Aorta (tissue), 5 donors: ENCODE measurements at places on chromosomes 1 and 21.

GRCh38 chr1:41426201-41426890 lies 58.1 kb downstream of the EDN2 start:
- DNase-seq, result peak; percentile 40

DNA sequence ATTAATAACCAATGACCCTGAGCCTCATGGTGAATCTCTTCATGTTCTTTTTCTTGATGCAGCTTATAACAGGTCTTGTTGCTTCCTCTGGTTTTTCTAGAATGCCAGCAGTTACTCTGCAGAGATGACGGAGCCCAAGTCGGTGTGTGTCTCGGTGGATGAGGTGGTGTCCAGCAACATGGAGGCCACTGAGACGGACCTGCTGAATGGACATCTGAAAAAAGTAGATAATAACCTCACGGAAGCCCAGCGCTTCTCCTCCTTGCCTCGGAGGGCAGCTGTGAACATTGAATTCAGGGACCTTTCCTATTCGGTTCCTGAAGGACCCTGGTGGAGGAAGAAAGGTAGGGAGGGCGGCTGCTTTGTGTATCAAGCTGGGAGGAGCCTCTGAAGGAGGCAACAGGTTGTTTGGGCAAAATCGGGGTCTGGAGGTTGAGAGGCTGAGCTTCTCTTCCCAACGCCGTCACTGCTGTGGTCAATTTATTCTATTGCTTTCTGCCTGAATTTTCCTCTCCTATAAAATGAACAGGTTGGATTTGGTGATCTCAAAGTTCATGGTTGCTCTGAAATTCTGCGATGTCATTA lies 6.7 kb downstream of the ABCG1 start:
- DNase-seq, result no peak

DNA sequence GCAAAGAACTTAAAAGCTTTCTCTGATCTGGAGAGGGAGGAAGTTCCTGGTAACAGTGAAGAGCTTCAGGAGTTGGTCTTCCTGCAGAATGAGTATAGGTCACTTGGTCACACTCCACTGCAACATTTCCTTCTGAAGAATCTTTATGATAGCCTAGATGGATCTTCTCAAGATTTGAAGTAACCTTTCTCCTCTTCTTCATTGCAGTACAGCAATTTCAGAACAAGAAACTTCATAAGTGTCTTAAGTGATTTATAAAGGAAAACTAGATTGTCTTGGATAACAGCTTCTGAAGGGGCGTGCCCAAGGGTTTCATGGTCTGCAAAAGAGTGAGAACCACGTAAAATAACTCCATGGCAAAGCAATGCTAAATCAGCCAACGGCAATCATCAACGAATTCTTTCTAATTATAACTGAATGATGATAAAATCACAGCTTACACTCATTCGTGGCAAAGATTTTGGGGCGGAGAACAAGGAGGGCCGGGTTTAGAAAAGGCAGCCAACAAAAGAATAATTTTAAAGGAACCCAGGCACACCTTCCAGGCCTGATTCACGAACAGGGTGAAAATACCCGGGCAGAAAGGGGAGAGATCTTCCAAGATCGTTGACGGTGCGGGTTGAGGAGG lies 53.9 kb upstream of the ASPM start:
- DNase-seq, result no peak

DNA sequence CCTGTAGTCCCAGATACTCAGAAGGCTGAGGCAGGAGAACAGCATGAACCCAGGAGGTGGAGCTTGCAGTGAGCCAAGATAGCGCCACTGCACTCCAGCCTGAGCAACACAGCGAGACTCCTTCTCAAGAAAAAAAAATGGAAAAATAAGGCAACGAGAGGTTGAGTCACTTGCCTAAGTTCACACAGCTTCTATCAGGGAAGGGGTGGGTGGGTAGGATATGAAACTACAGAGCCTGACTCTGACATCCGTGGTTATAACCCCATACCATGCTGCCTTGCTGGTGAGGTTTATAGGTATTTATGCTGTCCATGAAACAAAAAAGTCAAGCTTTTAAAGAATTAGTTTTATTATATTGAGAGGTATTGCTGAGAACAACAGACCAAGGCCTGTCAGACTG lies 61.5 kb upstream of the RAB4A start:
- DNase-seq, result no peak

DNA sequence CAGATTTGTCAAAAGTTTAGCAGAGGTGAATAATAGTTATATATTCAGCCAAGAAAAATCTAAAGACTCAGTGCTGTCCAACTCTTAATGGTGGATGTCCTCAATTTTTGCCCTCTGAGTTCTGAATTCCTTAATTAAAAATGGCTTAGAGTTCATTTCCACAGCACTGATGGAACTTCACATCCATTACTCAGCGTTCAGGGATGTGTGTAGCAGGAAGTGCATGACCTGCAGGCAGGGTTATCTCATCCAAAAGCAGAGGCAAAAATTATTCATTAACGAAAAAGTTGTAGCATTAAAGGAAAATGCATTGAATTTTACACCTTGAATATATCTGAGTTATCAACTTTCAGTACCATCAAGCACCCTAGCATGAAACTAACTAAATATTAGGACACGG lies 96.7 kb downstream of the ZP4 start:
- no peak for DNase-seq
